ENCODE measurements at places on chromosomes 1 and 21.

DNA sequence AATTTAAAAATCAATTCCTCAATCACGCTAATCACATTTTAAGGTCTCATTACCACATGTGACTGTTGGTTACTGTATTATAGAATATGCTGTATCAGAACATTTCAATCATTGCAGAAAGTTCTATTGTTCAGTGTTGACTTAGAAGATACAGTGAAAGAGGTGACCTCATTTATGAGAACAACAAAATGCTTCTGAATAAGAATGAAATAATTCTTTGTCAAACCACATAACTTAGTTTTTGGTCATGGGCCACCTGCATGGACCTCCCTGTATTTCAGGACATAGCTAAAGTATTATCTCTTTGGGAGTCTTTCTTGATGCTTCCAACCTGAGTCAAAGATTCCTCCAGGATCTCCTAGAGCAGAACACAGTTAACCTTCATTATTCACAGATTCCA, 22.3 kb downstream of the MFSD2A start:
- DNase-seq = no peak

- DNase-seq = no peak
Observed at GRCh38 chr1:240122639-240123613, 31.2 kb downstream of the FMN2 start.

GRCh38 chr1:85743814-85744213, 35.6 kb upstream of the ZNHIT6 start:
- no peak for DNase-seq

DNA sequence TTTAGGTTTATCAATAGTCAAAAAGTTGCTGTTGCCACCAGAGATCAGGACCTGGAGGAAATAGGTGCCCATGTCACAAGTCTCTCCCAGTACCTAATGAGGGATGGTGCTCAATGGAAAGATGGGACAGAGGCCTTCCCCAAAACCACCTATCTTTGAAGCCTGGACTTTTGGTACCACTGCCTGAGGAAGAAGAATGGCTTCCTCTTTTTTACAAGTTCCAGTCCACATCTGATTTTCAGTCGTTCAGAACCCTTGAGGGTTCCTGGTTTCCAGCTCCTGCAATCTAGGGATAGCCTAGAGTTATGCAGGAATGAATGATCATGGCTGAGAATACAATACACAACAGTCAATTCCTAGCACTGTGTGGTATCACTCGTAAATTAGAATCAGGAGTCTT, 5.7 kb downstream of the CATSPERE start:
- no peak for DNase-seq

DNA sequence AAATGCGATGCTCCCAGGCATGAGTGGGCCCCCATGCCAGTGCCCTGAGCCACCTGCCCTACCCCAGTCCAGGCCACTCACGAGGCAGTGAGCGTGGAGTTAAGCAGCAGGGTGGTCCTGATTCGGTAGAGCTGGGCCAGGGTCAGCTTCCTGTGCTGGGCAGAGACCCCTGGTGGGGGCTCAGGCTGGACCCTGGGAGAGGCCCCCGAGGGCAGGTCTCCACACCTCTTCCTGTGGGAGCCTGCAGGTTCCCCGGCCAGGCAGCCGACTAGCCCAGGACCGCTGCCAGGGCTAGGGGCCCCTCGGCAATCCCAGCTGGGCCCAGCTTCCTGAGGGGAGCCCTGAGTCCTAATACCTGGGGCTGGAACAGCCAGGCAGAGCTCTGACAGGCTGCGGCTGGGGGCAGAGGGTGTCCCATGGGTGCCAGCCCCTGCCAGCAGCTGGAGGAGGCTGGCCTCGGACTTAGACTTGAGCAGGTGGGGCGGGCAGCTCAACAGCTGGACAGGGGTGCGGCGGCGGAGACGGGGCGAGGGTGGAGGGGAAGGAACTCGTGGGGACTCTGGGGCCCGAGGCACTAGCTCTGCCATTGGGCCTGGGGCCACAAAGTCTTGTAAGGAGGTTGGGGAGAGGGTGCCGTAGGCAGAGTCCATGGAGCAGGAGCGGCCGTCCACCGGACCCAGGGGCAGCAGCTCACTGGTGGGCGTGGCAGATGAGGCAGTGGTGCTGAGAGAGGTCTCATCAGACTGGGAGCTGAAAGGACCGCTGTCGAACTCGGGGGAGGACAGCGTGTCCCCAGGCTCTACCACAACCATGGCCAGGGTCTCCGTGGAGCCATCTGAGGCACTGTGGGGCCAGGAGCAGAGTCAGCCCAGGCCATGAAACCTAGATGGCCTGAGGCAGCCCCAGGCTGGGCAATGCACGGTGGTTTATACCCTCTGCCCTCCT, 2.0 kb upstream of the TNFRSF25 start:
- DNase-seq = no peak

All from RPMI8226 (cell line).